ENCODE measurements at places on chromosomes 5 and 9.

DNA sequence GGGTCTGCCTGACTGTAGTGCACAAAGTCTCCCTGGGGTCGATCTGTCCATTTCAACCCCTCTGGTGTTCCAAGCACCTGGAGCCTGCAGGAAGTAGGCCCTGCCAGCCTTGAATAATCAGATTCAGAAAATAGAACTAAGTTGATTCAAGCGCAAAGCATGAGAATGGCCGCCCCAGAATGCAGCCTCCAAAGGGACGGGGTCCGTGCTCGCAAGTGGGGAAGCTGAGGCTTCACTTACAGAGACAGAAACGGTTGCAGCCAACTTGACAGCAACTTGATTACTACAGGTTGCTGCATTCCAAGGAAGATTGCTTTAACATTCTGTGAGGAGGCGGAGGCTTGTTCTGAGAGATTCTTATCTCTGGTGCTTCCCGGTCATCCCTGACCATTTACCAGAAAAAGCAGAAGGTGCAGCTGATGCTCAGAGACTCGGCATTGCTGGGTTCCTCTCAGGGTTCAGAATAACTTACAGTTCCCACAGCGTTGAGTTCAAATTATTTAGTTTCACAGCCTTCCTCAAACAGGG, 14.9 kb upstream of the LRRC14B start:
- no peak for DNase-seq

DNA sequence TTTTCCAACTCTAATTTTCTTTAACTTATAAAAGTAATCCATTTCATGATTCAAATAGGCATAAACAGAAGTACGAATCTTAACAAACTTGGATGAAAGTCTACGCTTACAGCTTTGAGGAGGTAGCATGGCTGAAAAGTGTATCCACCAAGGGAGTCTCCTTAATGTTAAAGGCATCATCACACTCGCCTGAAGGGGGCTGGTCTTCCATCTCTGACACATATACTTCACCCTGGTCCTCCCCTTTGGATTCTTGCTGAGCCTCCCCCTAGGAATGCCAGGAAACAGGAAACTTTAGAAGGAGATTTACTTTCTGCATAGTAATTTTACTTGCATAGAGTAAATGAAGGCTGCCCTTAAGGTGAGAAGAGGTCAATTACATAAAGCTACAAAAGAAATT, 10.3 kb upstream of the NME5 start:
- no peak for DNase-seq

DNA sequence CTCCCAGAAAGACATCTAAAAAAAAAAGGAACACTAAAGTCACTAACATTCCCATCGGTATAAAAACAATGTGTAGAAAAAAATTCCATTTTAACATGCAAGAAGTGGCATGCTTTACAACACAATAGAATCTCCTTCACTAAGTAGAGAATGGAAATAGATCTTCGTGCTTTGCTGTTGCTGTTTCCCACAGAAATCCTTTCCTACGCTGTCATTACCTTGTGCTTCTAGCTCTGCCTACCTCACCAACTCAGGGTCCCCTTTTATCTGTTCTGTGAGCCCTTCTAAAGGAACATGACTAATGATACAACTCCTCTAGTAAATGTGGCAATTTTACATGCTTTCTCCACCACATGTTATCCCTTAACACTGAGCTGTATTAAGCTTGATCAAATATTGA, 202.9 kb downstream of the MCTP1 start:
- no peak for DNase-seq

- no peak for DNase-seq
Observed at GRCh38 chr9:77892955-77893514, 138.6 kb downstream of the GNAQ start.

GRCh38 chr9:98978231-98978681, 34.5 kb downstream of the COL15A1 start:
- DNase-seq, result no peak

DNA sequence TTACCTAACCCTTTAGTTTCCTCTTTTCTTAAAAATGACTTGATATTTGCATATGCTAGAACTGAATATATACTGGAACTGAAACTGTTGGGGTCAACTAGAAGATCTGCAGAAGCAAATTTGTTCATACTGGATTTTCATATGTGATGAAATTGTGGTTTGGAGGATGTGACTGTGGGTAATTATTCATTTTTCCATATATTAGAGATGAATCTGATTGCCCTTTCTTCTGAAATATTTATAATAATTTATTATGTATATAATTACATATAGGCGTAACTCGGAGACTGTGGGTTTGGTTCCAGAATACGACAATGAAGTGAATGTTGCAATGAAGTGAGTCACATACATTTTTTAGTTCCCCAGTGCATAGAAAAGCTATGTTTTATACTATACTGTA, 149.1 kb downstream of the ATP10B start:
- DNase-seq, result no peak

DNA sequence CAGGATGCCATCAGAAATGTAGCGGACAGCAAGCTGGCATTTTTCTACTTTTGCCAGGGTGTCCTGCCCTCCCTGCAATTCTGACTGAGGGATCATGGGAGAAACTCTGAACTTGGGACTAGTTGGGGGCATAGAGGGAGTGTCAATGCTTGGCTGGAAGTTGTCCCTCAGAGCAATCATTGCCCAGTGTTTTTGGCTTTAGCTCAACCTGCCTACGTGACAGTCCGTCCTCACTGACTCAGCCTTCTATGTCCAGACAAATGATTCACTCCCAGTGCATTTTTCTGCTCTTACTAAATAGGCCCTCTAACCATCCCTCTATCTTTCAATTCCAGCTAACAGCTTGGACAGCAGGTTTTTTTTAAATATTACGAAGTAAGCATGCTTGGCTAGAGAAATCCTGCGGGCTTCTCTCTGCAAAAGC, 627.4 kb downstream of the TLR4 start:
- no peak for DNase-seq

GRCh38 chr9:6911901-6912638, 154.3 kb downstream of the KDM4C start:
- DNase-seq, result no peak

GRCh38 chr5:3041001-3041400, 289.5 kb upstream of the IRX2 start:
- DNase-seq, result no peak

GRCh38 chr9:132744881-132745755, 74.9 kb downstream of the GTF3C4 start:
- no peak for DNase-seq

DNA sequence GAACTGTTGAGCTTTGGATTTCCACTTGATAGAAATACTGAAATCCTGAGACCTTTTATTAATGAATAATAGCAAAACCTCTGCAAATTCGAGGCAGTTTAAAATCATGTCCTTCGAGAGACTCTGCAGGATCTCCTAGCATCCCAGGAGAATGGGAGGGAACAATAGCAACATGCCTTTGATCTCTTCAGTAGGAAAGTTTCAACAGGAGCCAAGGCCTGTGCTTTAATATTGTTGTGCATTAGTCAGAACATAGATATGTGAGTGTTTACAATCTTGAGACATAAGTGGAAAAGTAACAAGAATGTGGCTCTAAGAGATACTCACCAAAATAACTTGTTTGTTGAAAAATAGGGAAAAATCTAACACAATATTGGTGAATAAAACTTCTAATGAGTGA, 83.3 kb upstream of the LHFPL2 start:
- DNase-seq, result no peak

GRCh38 chr9:112921549-112921948, 30.9 kb upstream of the SLC46A2 start:
- DNase-seq, result no peak

GRCh38 chr5:109826426-109826825, 136.7 kb downstream of the MAN2A1 start:
- DNase-seq, result no peak

DNA sequence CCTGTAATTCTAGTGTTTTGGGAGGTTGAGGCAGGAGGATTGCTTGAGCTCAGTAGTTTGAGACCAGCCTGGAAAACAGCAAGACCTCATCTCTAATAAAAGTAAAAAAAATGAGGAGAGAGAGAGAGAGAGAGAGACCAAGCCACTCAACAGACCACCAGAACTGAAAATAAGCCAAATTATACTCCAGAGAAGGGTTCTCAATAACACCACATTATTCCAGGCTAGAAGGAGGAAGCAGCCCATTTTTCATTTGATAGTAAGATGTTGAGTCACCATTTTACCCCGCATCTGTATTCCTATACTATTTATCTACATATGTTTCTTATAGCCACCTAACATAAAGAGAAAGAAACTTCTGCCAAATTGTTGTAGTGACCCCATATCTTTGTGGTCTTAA, 134.8 kb downstream of the PCSK5 start:
- no peak for DNase-seq

DNA sequence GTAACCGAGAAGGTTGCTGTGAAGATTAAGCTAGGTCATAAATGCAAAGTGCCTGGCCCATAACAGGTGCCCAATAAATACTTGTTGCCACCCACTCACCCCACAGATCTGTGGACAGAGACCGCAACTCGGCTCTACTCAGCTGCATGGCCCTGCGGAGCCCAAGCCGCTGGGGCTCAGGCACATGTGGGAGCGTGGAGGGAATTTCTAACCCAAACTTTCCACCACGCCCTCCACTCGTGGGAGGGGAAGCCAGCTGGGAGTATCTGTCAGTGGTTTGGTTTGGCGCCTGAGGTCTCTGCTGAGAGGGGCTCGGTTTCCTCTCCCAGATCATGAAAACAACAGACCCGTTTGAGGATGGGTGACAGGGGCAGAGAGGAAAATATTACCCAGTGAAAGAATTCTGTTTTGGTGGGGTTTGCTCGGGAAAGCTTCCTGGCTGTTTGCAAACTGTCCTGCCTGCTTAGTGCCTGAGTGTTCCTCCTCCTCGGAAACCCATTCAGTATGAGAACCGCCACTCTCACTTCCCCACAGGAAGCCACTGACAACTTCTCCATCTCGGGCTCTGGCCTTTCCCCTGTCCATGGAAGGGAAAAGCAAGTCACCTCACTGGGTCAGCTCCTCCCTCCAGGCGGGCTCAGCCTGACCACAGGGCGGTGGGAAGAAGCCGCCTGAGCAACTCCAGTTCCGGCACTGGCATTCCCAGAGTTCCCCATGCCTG, 60.1 kb downstream of the RGS3 start:
- DNase-seq, result no peak

- no peak for DNase-seq
Observed at GRCh38 chr9:110939047-110939446, 99.2 kb downstream of the LPAR1 start.

GRCh38 chr5:53726121-53726520, 165.7 kb downstream of the NDUFS4 start:
- no peak for DNase-seq

- DNase-seq, result no peak
Observed at GRCh38 chr9:110065532-110065931, 142.4 kb downstream of the C9orf152 start.

DNA sequence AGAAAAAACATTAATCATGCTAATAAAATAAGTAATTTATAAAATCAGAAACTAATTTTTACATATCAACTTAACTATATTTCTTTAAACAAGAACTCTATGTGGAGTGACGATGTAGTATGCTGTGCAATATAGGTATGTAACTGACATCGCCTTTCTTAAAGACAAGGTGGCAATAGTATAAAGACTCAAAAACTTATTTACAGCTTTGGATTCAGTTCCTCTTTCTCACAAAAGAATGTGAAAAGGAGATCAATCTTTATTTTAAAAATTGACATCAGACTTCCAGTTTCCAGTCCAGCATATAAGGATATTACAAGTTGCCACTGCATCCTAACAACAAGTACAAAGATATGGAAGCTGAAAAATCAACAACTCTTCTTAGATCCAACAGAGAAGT, 260.3 kb downstream of the TRIM36 start:
- DNase-seq, result no peak

- no peak for DNase-seq
Observed at GRCh38 chr5:34749431-34749873, 89.5 kb upstream of the TTC23L start.

DNA sequence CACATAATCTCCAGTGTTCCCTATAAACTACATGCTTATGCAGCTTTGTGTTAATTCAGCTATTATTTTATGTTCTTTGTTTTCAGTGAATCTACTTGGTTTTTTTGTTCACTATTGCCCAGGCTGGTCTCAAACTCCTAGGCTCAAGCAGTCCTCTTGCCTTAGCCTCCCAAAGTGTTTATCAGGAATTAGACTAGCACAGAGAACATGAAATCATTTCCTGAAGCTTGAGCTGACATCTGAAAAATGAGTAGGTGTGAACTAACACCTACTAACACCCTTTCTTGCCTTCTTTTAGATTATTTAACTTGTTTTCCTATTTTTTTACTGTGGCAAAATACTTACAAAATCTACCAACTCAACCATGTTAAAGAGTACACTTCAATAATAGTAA, 25.0 kb downstream of the CENPP start:
- no peak for DNase-seq

DNA sequence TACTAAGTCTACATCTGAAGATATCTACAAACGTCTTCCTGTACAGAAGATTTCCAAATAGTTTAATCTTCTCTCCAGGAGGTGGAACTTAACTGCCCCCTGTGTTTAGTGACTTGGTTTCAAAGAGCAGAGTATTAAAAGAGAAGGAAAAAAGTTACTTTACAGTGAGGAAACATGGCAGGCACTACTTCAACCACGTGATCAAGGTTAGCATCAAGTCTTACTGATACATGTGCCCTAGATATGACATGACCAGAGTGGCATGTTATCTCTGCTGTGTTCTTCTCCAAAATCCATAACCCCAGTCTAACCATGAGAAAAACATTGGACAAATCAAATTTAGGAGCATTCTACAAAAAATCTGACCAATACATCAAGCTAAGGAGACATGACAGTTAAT, 125.8 kb downstream of the ADAMTS12 start:
- no peak for DNase-seq

GRCh38 chr5:102762095-102762534, 7.0 kb downstream of the PAM start:
- no peak for DNase-seq

DNA sequence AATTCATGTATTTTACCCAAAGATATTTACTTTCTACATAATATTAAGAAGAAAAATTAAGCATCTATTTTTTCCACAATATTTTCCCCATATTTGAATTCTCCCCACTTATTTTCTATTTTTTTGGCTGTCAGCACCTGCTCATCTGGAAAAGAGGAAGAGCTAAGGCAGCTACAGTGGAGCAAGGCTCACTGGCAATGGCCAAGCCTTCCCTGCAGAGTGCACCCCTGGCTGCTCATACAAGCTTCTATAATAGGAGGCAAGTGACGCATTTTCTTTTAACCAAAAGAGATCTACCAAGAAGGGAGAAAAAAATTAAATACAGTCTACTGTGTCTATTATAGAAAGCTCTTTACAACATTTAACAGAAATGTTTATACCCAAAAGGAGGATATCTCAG, 72.5 kb downstream of the AUH start:
- no peak for DNase-seq

- DNase-seq, result no peak
Observed at GRCh38 chr5:132000677-132001453, 10.6 kb downstream of the ACSL6 start.

- no peak for DNase-seq
Observed at GRCh38 chr9:33452828-33453271, 5.5 kb upstream of the AQP3 start.

GRCh38 chr5:78799266-78800017, 150.9 kb upstream of the LHFPL2 start:
- no peak for DNase-seq

DNA sequence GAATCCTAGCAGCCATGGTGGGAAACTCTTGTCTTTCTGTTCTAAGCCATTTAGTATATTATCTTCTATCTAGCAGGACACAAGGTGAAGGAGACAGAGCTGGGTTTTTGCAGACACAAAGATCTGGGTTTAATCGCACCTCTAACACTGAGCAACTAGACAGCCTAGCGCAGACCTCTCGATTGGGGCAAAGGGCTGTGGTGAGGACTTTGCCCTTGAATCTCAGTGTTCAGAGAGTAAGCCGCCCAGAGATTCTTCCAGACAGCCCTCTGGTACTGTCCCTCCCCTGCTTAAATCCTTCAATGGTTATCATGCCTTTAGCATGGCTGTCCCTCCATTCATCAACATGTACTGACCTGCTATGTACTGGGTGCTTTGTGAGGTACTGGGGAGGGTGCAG, 128.1 kb downstream of the CRB2 start:
- no peak for DNase-seq

Measured in omental fat pad (tissue), 4 donors.